ENCODE measurements at places on chromosomes 3 and 15.

- DNase-seq = no peak
Observed at GRCh38 chr3:151859233-151859673, 14.2 kb upstream of the SUCNR1 start.

- DNase-seq = no peak
Observed at GRCh38 chr3:152123457-152123856, 145.3 kb upstream of the MBNL1 start.

DNA sequence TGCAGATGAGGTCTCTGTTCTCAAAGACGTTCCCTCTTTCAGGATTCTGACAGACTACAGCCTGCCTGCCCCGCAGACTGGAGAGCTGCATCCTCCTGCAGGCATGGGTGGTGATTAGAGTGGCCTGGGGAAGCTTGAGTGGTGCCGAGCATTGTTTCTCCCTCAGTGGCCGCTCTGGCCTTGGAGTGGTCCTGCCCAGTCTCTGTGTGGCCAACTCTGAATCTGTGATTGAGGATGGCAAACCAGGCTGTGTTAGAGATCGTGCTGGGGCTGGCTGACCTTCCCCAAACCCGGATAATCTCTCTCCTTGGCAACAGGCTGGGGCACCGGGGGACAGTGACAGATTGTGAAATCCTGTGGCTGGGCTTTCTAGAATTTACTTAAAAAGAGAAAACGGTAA, 11.0 kb upstream of the ADCY5 start:
- DNase-seq = no peak

DNA sequence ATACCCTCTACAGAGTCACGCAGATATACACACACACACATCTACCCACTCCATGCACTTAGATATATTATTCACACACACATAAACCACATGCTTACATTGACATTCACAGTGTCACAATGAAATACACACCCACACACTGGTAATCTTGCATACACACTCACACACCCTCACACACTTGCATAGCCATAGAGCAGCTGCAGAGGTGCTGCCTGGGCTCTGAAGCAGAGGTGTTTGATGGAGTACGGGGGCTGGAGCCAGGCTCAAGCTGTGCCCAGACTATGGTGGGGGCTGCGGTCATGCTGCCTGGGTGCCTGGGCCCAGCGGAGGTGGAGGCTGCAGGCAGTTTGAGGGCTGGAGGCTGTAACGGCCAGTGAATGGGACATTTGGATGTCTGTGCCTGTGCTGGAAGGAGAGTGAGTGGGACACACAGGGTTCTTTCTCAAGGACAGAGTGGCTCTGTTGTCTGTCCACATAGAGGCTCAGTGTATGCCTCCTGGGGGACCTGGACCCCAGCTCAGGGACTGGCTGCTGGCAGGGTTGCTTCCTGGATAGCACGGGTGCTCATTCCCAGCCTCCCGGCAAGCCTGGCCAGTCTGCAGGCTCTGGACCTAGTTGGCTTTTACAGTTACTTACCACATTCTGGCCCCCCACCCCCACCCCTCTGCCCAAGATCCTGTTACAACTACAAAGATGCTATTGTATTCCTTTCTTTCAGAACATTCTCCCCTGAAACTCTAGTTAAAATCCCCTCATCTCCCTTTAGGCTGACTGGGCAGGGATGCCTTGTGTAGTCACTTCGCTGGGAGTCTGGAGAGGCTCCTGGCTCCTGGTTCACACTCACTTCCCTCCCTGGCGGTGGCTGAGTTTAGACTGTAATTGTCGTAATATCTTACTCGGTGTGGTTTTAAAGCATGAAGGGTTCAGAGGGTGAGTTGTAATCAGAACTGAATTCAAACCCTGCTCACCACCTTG, 12.5 kb downstream of the GASK1A start:
- no peak for DNase-seq

DNA sequence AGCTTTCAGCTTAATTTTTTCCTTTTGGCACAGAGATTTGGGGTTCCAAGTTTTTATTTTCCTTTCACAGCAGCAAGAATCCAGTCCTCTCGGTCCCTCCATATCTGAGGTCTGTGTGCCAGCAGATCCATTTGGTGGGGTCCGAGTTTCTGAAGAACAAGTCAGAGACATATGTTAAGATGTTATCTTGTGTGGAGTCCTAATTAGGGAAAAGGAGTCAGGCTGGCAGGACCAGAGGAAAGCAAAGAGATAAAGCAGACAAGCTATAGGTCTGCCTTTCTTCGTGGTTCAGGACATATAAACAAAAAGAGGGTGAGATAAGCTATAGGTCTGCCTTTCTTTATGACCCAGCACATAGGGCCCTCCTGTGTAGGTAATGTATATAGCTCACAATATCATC, 54.9 kb downstream of the TMED3 start:
- no peak for DNase-seq

DNA sequence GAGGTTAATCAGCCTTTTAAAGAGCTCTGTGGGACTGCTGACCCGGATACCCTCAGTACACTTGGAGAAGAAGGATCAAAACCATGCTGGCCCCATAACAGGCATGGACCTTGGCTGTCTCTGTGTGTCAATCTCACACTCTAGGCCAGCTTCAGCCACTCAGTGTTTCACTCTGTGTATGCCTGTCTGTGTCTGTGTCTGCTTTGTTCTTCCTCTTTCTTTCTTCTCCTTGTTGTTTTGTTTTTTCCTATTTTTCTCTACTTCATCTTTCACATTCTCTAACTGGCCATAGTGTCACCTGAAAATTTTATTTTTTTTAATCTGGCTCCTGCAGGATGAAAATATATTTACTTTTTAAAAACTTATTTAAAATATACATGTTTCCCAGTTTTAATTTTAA, 51.1 kb downstream of the SERP1 start:
- DNase-seq = no peak

- DNase-seq = no peak
Observed at GRCh38 chr15:33293713-33294334, 16.9 kb upstream of the RYR3 start.

DNA sequence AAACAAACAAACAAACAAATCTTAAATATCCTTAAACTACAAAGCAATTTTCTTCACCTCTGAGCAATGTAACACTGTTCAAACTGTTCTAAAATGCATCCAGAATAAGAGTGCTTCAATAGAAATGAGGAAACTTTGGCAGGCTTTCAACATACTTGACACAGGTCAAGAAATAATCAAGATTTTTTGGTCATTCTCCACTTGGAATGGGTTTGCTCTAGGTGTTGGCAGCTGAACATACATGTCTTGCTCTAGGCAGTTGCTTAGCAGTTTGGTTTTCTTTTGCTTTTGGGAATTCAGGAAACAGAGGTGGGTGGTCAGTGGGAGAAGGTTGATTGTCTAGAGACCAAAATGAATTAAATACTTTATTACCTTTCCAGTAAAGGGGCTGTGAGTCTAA, 1.4 kb upstream of the LRRC3B start:
- no peak for DNase-seq

GRCh38 chr15:81284256-81285031, 39.5 kb downstream of the STARD5 start:
- no peak for DNase-seq

- no peak for DNase-seq
Observed at GRCh38 chr3:47433796-47434195, 41.9 kb downstream of the SCAP start.

DNA sequence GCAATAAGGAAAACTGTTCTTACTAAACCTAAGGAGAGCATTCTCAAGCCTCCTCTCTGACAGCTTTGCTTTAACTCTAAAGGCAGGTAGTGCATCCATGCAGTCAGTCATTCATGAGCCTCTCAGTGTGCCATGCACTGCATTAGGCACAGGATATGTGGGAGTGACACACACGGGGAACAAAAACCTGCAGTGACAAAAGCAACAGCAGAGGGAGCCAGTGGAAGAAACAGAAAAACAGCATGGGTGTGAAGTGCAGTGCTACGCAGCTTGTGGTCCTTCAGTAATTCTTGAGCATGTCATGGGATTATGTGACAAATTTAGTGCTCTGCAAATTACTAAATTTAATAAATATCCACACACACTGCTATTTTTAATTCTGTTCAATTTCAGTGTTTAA, 230.7 kb downstream of the BBX start:
- DNase-seq = no peak

- DNase-seq = no peak
Observed at GRCh38 chr15:57307527-57308169, 68.7 kb upstream of the CGNL1 start.

DNA sequence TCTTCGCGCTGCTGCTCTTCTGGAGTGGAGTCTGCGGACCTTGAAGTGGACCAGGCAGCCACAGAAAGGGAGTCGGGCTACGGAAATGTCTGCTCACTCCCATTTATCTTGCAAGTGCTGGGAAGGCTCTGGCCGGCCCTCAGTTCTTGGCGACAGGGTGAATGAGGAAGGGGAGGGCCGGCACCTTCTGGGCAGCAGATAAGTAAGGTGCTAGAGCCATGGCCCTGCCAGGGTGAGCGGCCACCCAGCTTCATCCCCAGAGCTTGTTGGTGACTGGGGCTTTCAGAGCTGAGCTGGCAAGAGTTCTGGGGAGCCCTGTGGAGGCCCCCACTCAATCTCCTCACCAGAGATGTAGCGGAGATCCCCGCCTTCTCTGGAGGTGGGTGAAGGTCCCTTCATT, 103.5 kb downstream of the ASB7 start:
- DNase-seq = no peak

DNA sequence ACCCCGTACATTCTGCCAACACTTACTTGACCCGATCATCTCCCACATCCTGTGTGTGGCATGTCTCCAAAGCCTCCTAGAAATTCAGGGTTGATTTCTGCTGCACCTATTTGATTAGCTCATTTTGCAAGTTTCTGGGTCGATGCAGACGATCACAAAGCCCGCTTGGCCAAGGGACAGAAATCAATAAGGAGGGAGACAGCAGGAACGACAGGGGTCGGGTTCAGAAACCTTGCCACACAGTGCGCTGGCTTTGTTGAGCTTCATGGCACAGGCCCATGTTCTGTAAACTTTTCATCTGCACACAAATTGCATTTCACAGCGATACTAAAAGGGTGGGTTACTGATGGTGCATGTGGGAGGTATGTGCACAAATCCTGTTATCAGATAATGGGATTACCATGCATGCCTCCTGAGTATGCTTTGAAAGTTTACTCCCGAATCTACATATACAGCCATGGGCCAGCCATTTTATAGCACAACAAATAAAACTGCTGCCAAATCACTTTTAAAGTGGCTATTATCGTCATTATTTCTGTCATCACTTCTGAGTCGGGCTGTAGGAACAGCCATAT, 95.9 kb upstream of the ATP11B start:
- DNase-seq = no peak

DNA sequence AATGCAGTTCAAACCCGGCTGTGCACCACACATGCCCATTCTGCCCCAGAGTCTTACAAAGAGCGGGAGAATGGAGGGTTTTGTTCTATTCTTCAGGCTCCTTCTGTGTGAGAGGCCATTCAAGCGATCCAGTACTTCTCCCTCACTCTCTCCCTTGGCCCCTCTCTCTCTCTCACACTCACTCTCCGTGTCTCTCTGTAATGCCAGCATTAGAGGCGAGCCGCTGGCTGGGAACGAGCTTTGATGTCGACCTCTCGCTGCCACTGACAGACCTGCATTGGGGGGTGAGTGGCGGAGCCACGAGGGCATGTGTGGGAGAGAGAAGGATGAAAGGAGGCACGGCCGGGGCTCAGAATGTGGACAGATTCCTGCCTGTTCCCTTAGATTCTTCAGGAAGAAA, 231.7 kb upstream of the ARRDC4 start:
- DNase-seq = no peak

GRCh38 chr3:14392231-14392630, 10.2 kb upstream of the SLC6A6 start:
- no peak for DNase-seq

- no peak for DNase-seq
Observed at GRCh38 chr15:25785641-25786025, 77.5 kb downstream of the ATP10A start.

GRCh38 chr3:59247402-59247841, 197.6 kb upstream of the CFAP20DC start:
- no peak for DNase-seq

DNA sequence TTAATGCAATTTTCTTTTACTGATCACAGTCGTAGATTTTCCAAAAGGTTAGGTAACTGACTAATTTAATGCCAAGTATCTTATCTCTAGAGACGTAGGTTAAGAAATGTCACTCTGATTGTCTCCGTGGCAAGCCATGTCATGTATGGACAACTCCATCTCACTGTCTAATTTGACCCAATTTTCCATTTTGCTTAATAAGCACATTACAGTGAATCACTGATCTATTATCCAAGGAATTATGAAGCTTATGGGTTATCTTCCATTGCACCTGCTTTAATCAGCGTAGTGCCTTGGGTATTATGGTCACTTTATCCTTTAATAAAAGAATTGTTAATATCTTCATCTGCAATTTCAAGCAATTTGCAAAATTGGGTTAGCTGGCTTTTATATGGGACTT, 557.4 kb upstream of the ROBO2 start:
- DNase-seq = no peak

All from stimulated activated CD4-positive, alpha-beta T cell treated with anti-CD3 and anti-CD28 coated beads, Interleukin-1b, Interleukin-23, amount 100 ng/mL, for 1 hour (primary cell).